SJSA1 (cell line): ENCODE measurements at places on chromosomes 5 and 9. TPM values are rescaled to one million over a fixed set of nuclear protein-coding genes. Genes with fewer than 3 reads are reported as not detected.

DNA sequence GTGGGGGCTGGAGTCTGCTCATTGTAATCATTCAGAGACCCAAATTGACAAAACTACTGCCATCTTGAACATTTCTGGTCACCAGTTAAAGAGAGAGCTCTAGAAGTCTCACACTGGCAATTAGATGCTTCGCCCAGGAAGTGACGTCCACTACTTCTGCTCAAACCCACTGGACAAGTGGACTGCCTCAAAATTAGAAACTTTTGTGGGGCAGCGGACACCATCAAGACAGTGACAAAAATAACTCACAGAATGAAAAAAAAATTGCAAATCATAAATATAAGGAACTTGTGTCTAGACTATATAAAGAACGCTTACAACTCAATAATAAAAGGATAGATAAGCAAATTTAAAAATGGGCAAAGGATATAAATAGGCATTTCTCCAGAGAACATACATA lies 9.8 kb upstream of the SLC46A2 start:
- H3K27ac ChIP-seq = no peak overlapping the region
- no peaks in the 10 kb centered on the region for H3K36me3 ChIP-seq
- 0 out of 2 replicates have a peak, but pooled peaks cover 3% of the 10 kb centered on the region for H3K27me3 ChIP-seq
- H3K4me1 ChIP-seq = no peaks in the 10 kb centered on the region
- DNase-seq = no peak

The DRD1 gene
- total RNA-seq = 10.0 and 14.0 TPM in 2 replicates

- H3K4me3 ChIP-seq = no peak overlapping the region
- H3K27ac ChIP-seq = no peak overlapping the region
- H3K4me1 ChIP-seq = no peaks in the 10 kb centered on the region
- H3K36me3 ChIP-seq = no peaks in the 10 kb centered on the region
- DNase-seq = no peak
- H3K27me3 ChIP-seq = no peaks in the 10 kb centered on the region
These were observed 568.5 kb downstream of the RAB3C start for GRCh38 chr5:59151162-59151889.

The DMRTA1 gene
- total RNA-seq = 0.25 and 1.1 TPM in 2 replicates

The SLC6A18 gene
- total RNA-seq = not detected in 2 replicates

- H3K4me1 ChIP-seq = no peaks in the 10 kb centered on the region
- H3K4me3 ChIP-seq = no peak overlapping the region
- no peak overlapping the region for H3K27ac ChIP-seq
- no peaks in the 10 kb centered on the region for H3K36me3 ChIP-seq
These were observed 1348.3 kb upstream of the CDH9 start for GRCh38 chr5:28386712-28387111.

The TLX3 gene
- total RNA-seq = not detected in 2 replicates

The RORB gene
- not detected in 2 replicates for total RNA-seq

GRCh38 chr5:55416306-55416705 lies 108.5 kb downstream of the MTREX start:
- DNase-seq = no peak
- H3K4me3 ChIP-seq = no peak overlapping the region
- H3K27ac ChIP-seq = no peak overlapping the region
- H3K36me3 ChIP-seq = peaks cover 44% of the 10 kb centered on the region
- peaks cover 27% of the 10 kb centered on the region for H3K4me1 ChIP-seq

DNA sequence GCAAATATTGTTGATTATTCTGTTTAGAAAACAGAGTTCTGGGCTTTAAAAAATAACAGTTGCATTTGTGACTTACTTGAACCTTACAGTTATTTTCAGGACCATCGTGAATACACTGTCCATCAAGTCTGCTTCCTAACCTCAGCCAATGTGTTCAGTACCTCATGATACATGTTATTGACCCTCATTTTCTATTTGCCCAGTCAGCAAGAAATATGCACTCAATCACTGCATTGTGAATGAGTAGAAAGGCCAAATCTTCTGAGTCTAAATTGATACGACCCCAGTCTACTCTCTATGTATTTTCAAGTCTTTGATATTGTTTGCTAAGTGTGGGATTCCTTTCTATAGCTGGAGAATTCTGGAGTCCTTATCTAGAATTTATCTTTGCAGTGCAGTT lies 156.2 kb downstream of the RAB3C start:
- no peak overlapping the region for H3K4me3 ChIP-seq
- H3K27me3 ChIP-seq = no peaks in the 10 kb centered on the region
- no peak overlapping the region for H3K27ac ChIP-seq
- H3K4me1 ChIP-seq = no peaks in the 10 kb centered on the region
- no peaks in the 10 kb centered on the region for H3K36me3 ChIP-seq
- DNase-seq = no peak

GRCh38 chr5:74482523-74482922 lies 158.0 kb downstream of the ENC1 start:
- no peak overlapping the region for H3K4me3 ChIP-seq
- H3K27me3 ChIP-seq = no peaks in the 10 kb centered on the region
- DNase-seq = no peak
- H3K4me1 ChIP-seq = no peaks in the 10 kb centered on the region
- no peak overlapping the region for H3K27ac ChIP-seq

- no peaks in the 10 kb centered on the region for H3K36me3 ChIP-seq
- H3K27ac ChIP-seq = no peak overlapping the region
These were observed 199.9 kb downstream of the EBF1 start for GRCh38 chr5:158899792-158900191.

The HAVCR2 gene
- 0.05 TPM in 1 of 2 replicates, not detected in the other for total RNA-seq

The FAM151B gene
- 2.1 and 3.9 TPM in 2 replicates for total RNA-seq

DNA sequence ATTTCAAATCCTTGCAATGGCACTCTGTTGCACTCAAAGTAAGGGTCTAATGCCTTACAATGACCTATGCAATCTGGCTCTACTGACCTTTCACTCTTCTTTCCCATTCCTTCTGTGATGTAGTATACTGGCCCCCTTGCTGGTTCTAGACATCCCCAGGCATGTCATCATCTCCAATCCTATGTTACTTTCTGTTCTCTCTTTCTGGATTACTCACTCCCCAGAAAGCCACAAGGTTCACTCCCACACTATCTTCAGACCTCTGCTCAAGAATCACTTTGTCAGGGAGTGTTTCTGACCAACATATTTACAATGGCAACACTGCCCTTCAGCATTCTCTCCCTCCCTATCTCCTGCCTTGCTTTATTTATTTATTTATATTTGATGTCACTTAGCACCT lies 802.2 kb upstream of the WWC1 start:
- no peaks in the 10 kb centered on the region for H3K27me3 ChIP-seq
- H3K36me3 ChIP-seq = no peaks in the 10 kb centered on the region
- DNase-seq = no peak
- no peak overlapping the region for H3K27ac ChIP-seq

GRCh38 chr5:179862296-179862695 lies 3.7 kb upstream of the MRNIP start:
- H3K4me3 ChIP-seq = no peak overlapping the region
- H3K27ac ChIP-seq = no peak overlapping the region
- peaks cover 3% of the 10 kb centered on the region; the same call in 1 of the 2 replicates for H3K4me1 ChIP-seq
- peaks cover 58% of the 10 kb centered on the region for H3K36me3 ChIP-seq
- DNase-seq = no peak

The LOX gene
- total RNA-seq = 3.5 and 8.4 TPM in 2 replicates

The PCDHB10 gene
- 3.3 and 4.7 TPM in 2 replicates for total RNA-seq

GRCh38 chr5:151799407-151799806 lies 27.7 kb downstream of the G3BP1 start:
- no peaks in the 10 kb centered on the region for H3K27me3 ChIP-seq
- H3K27ac ChIP-seq = no peak overlapping the region
- no peak for DNase-seq
- peaks cover 99% of the 10 kb centered on the region for H3K36me3 ChIP-seq
- H3K4me3 ChIP-seq = no peak overlapping the region

- H3K36me3 ChIP-seq = no peaks in the 10 kb centered on the region
- H3K27me3 ChIP-seq = no peaks in the 10 kb centered on the region
- no peaks in the 10 kb centered on the region for H3K4me1 ChIP-seq
- H3K4me3 ChIP-seq = no peak overlapping the region
- H3K27ac ChIP-seq = no peak overlapping the region
- no peak for DNase-seq
These were observed 59.6 kb downstream of the ATG10 start for GRCh38 chr5:82031220-82032119.

The PCDHA12 gene
- total RNA-seq = not detected in 2 replicates

- DNase-seq = no peak
- H3K4me1 ChIP-seq = peaks cover 7% of the 10 kb centered on the region
- peaks cover 11% of the 10 kb centered on the region; the same call in 1 of the 2 replicates for H3K27me3 ChIP-seq
- 0 out of 2 replicates have a peak, but pooled peaks cover 2% of the 10 kb centered on the region for H3K36me3 ChIP-seq
- no peak overlapping the region for H3K27ac ChIP-seq
These were observed 4.3 kb upstream of the AGPAT2 start for GRCh38 chr9:136691316-136692184.

GRCh38 chr5:57410374-57411320 lies 72.0 kb downstream of the ACTBL2 start:
- DNase-seq = no peak
- H3K36me3 ChIP-seq = no peaks in the 10 kb centered on the region
- no peak overlapping the region for H3K27ac ChIP-seq
- H3K4me3 ChIP-seq = no peak overlapping the region
- H3K27me3 ChIP-seq = no peaks in the 10 kb centered on the region

DNA sequence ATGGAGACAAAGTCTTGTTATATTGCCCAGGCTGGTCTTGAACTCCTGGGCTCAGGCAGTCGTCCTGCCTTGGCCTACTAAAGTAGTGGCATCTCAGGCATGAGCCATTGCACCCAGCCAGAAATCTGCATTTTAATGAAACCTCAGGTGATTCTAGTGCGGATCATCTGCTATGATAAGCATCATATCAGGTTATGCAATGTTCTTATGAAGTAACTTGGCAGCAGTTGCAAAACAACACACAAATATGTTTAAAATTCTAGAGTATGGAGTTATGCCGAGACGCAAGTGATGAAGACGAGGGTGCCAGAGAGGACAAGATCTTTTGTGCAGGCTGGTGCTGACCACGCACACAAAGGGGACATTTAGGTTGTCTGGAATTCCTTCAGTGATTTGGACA lies 153.2 kb upstream of the MEF2C start:
- H3K4me3 ChIP-seq = no peak overlapping the region
- no peak overlapping the region for H3K27ac ChIP-seq
- H3K4me1 ChIP-seq = peaks cover 41% of the 10 kb centered on the region
- DNase-seq = no peak

- H3K4me1 ChIP-seq = no peaks in the 10 kb centered on the region
- 0 out of 2 replicates have a peak, but pooled peaks cover 5% of the 10 kb centered on the region for H3K27me3 ChIP-seq
- H3K4me3 ChIP-seq = no peak overlapping the region
- H3K36me3 ChIP-seq = no peaks in the 10 kb centered on the region
These were observed 71.8 kb upstream of the TAF11L2 start for GRCh38 chr5:17426104-17426749.

DNA sequence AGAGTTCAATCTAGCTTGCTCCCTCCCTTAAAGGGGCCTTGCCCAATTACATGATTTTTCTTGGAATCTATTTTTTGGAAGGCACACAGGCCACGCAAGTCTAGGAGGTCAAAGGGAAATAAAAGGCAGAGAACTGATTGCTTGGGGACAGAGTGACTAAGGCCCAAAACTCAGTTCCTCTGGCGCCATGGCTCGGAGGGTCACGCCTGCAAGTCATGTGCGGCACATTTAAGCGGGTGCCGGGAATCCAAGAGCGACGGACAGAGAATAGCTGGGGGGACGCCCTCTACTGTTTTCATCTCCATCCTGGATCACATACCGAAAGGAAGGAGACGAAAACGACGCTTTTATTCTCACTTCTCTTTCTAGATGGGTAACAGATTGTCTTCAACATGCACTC lies 78.6 kb downstream of the FREM1 start:
- H3K4me3 ChIP-seq = no peak overlapping the region
- no peak overlapping the region for H3K27ac ChIP-seq
- no peaks in the 10 kb centered on the region for H3K4me1 ChIP-seq
- no peaks in the 10 kb centered on the region for H3K27me3 ChIP-seq

- DNase-seq = peak; percentile 59
- H3K27ac ChIP-seq = peak overlapping the region; percentile 42
- H3K36me3 ChIP-seq = peaks cover 19% of the 10 kb centered on the region
- H3K4me3 ChIP-seq = peak overlapping the region; percentile 76
These were observed 447 bp downstream of the CRAT start for GRCh38 chr9:129109952-129110739.

- no peak overlapping the region for H3K4me3 ChIP-seq
- H3K27me3 ChIP-seq = no peaks in the 10 kb centered on the region
- DNase-seq = peak; percentile 51
- H3K36me3 ChIP-seq = no peaks in the 10 kb centered on the region
These were observed 2.3 kb downstream of the HAPLN1 start for GRCh38 chr5:83718195-83718825.

The MEIKIN gene
- not detected in 2 replicates for total RNA-seq

The GARIN3 gene
- not detected in 2 replicates for total RNA-seq

GRCh38 chr5:119515192-119515591 lies 62.9 kb downstream of the HSD17B4 start:
- no peaks in the 10 kb centered on the region for H3K27me3 ChIP-seq
- no peak overlapping the region for H3K27ac ChIP-seq
- H3K4me3 ChIP-seq = no peak overlapping the region
- no peak for DNase-seq

DNA sequence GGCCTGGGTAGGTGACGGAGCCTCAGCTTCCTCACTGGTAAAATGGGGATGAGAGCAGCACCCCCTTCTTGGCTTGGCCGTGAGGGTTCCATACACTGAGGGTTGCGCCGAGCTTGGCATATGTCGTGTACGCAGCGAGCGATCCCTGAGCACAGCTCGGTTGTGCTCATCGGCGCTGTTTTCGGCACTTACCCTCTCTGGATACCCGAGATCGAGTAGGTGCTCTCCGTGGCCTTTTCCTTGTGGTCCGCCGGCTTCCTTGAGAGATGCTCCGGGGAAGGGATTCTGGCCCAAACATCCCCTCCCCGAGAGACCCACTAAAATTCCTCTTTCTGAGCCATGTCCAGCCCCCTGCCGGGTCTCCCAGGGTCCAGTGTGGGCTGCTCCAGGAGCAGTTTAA lies 40.0 kb upstream of the HMCN2 start:
- H3K4me1 ChIP-seq = no peaks in the 10 kb centered on the region
- H3K27ac ChIP-seq = no peak overlapping the region
- H3K4me3 ChIP-seq = no peak overlapping the region
- no peaks in the 10 kb centered on the region for H3K27me3 ChIP-seq

The ACSL6 gene
- 0.03 TPM in 1 of 2 replicates, not detected in the other for total RNA-seq

The CA9 gene
- total RNA-seq = not detected in 2 replicates

DNA sequence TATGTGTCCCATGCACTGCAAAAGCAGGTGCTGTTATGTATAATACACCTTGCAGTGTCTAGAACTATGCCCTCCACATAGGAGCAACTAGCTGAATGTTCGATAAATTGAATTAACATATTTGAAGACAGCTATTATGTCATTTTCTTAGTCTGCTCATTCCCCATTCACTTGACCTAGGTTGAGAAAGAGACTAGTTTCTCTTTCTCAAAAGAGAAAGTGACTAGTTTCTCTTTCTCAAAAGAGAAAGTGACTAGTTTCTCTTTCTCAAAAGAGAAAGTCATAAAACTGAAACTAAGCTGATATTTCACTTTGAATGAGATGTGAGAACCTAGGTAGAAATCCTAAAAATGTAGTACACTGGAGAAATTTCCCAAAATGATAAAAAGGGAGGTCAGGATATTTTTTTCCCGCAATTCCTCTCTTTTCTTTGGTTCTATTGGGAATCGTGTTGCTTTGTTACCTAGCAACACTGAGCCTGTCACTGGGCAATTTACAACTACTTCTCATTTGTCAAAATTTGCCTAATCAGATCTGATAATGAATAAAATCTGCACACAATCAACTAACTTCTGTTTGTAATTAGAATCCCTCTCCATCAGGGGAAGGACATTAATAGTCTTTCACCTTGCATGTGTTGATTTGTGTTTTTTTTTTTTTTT lies 132.0 kb upstream of the GRIA1 start:
- H3K4me1 ChIP-seq = no peaks in the 10 kb centered on the region
- H3K27me3 ChIP-seq = no peaks in the 10 kb centered on the region
- no peak overlapping the region for H3K4me3 ChIP-seq
